ENCODE measurements at places on chromosomes 12 and 14. TPM values are rescaled to one million over a fixed set of nuclear protein-coding genes. Genes with fewer than 3 reads are reported as not detected.

The ESPL1 gene
- 1.5 TPM for total RNA-seq

The CAPZA3 gene
- not detected for total RNA-seq

DNA sequence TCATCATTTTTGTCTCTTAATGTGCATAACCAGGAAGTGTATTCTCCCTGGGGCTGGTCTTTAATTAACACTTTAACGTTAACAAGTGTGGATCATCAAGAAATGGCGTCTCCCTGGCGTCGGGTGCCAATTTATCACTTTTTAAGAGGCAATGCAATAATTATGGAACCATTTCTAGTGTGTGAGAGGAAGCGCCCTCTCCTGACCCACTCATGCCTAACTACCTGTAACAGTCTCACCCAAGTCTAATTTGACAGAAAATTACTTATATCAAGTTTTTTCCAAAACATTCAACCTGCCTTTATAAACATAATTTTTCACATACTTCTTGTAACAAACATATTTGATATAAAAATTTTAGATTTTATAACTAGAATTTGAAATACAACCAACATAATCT, 905.3 kb upstream of the MDGA2 start:
- no peak for DNase-seq

The PCED1B gene
- 0.27 TPM for total RNA-seq

GRCh38 chr14:67170660-67171059, 18.6 kb upstream of the GARIN2 start:
- no peak for DNase-seq

DNA sequence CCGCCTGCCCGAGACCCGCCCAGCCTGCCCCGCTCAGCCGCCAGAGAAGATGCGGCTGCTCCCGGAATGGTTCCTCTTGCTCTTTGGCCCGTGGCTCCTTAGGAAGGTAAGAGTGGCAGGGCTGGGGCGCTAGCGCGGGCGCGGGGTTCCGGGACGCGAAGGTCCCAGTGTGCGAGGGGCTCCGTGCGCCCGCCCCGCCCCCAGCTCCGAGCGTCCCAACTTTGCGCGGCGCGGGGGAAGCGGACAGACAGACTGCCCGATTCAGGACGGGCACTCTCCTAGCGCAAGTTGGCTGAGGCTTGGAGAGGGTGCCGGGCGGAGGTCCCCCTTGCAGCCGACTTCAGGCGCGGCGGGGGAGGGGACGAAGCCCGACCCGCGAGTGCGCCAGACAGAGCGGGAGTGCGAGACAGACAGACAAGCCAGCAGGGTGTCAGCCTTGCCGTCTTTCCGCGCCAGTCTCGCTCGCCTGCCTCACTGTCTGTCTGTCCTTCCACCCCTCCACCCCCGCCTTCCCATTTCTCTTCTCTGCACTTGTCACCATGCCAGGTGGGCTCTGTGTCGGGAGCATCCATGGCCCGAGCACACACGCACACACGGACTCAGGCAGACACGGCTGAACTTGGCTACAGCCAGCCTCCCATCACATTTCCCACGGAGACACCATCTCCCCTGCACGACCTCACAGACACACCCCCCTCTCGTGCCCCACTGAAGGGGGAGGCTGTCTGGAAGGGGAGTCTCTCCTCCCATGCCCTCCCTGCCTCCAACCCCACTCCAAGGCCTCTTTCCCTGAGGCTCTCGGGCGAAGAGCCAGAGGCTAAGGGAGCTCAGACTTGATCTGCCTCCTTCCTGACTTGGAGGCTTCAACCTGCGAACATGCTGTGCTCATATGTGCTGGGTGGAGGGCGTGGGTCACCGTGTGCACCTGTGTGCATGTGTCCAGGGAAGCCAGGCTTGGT, 606 bp downstream of the NXPH4 start:
- peak; percentile 48 for DNase-seq

The LRRIQ1 gene
- total RNA-seq: 1.5 TPM

- DNase-seq: no peak
Observed at GRCh38 chr14:80959496-80959895, 4.1 kb downstream of the TSHR start.

The BLTP3B gene
- total RNA-seq: 72.9 TPM

The SERPINA1 gene
- not detected for total RNA-seq

GRCh38 chr12:17062267-17063036, 456.5 kb upstream of the LMO3 start:
- no peak for DNase-seq

- DNase-seq: no peak
Observed at GRCh38 chr12:2335916-2336315, 283.1 kb downstream of the CACNA1C start.

DNA sequence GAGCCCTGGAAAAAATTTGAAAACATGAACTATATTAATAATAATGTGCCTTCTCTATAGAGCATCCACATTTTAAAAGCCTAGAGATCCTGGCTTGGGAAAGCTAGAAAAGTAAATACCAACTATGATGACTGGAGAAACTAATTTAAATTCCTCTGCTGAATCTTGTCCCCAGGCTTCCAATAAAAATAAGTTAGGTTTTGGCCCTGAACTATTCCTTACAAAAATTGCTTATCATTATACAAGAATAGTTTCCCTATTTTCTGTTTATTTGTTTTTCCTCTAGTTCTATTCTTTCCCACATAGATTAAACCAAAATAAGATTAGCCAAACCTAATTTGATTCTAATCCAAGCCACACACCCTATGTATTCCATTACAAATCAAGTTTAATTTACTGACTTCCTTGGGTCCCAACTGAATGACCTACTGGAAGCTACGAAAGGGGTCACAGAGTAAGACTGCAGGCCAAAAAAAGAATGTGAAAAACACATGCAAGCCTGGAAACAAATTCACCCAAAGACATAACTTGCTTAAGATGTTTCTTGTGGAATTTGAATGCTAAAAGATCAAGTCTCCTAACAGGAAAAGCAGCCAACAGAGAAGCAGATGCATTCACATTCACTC, 133.0 kb downstream of the PAWR start:
- DNase-seq: peak; percentile 81

The COX8C gene
- not detected for total RNA-seq

DNA sequence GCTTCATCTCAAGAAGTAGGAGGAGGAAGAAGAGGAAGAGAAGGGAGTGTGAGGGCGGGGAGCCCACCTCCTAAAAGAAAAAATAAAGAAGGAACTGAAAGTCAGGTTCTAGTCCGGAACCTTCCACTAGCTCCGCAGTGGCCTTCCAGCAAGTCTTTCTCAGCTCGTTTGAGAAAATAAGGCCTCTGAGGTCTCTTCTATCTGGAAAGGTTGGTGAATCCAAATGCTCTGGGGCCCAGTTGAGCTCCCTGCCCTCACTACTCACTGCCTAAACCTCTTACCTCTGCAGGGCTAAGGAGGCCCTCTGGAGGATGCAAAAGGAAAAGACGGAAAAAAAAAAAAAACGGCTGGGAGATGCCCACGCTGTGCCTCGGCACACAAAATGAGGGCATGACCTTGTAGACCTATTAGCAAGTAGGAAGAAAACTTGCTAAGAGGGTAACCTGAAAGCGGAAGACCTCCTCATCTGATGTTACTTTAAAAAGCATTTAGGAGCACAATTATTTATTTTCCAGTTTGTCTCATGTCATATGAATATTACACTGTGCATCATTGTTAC, 35.9 kb downstream of the FBLN5 start:
- DNase-seq: peak; percentile 65

DNA sequence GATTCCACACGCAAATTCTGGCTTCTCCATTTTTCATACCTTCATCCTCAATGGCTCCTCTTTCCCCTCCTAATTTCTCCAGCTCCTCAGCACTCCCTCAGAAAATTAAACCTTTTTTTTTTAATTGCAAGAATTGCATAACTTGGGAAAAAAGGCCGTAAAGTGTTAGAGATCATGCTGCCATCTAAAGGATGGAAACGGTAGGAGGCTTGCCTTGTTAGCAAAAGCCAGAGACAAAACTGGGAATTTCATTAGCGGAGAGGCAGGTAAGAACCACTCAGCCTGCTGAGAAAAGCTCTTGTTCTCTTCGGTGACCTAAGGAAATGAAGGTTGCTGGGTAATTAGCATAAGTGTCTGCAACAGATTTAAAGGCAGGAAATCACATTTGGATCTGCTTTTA, 204.3 kb downstream of the AEBP2 start:
- DNase-seq: peak; percentile 78

The RTRAF gene
- total RNA-seq: 44.2 TPM

DNA sequence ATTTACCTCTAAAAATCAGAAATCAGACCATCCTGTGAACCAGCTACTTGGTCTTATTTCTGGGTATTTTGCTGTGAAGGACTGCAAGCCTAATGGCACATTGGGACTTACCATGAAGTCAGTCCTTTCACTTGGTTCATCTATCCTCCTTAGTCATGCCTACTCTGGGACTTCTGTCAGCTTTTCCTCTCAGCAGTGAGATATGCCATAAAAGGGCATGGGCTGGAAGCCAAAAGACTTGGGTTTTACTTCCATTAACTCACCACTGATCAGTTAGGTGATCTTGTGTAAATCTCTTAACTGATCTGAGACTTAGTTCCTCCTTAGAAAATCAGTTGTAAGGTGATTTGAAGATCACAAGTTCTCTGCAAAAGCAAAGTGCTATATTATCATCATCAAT, 116.5 kb downstream of the PAH start:
- no peak for DNase-seq

DNA sequence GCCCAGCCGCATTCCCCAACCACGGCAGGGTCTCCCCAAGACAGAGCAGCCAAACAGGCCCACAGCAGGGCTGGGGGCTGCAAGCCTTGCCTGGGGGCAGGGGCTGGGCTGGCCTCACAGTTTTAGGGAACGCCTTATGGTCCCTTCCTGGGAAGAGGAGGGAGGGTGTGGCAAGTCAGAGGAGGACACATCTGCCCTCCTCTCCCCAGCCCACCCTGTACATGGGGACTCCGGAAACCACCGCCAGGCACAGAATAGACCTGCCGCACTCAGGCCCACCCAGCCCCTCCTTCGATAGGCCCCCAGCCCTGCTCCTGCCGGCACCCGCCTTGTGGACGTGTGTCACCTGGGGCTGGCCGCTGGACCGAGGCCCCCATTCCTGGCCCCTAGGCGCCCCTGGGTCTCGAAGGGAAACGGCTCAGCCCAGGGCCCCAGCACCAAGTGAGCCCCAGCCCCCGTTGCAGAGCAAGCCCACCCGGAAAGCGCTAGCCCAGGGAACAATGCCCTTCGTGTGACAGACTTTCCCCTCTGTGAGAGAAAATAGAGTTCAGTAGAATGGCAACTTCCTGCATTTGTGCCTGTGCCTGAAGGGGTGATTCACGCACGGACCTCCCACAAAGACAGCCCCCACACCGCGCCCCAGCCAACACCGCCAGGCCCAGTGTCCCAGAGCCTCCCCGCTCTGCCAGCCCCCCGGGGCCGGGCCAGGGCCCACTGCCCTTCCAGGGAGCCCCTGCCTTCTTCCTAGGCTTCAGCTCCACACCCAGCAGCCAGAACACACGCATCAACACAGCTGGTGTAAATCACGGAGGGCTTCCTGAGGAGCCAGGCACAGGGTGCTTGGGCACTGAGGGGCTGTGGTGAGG, 12.0 kb upstream of the NUDT14 start:
- DNase-seq: no peak

DNA sequence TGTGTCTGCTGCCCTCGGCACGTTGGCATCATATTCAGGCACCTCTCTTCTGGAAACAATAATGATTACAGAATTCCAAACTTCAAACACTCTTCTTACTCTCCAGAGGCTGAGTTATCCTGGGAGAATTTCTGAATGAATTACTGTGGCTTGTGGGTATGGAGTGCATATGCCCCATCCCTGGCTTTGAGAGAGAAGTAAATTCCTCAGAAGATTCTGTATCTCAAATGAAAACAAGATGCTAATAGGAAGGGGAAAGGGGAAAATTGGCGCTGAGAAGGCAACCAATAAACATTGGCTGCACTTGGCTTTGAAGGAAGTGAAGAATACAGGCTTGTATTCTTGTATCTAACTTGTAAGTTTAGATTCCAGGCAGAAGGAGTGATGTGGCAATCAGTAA, 132.0 kb upstream of the NOVA1 start:
- DNase-seq: peak; percentile 54

- DNase-seq: peak; percentile 51
Observed at GRCh38 chr14:29262979-29263378, 496.4 kb downstream of the FOXG1 start.

GRCh38 chr14:62364800-62365280, 602.6 kb downstream of the SNAPC1 start:
- DNase-seq: no peak

The KRT73 gene
- not detected for total RNA-seq

- DNase-seq: no peak
Observed at GRCh38 chr12:29149691-29150281, 708 bp downstream of the FAR2 start.

DNA sequence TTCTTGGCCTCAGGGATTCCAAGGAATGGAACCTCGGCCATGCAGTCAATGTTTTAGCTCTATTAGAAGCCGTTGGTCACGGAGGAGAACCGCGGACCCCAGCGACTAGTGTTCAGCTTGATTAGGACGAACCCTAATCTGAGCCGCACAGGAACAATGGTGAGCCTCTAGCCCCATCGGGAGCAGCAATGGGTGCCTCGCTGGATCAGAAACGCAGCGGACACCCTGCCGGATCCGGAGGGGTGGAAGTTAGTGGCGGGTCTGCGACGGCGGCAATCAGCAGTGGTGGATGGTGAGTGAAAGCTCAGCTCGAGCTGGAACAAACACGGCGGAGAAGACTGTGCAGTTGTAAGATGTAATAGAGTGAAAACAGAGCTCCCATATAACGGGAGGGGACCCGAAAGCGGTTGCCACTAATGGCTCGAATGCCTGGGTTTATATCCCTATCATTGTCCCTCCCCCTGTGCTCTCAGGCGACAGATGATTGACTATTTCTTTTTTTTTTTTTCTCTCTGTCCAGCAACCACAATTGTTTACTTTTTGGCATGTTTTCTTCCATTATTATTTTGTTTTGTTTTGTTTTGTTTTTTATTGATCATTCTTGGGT, 127.7 kb downstream of the ZNF664 start:
- DNase-seq: no peak

GRCh38 chr12:18270958-18271460, 9.7 kb downstream of the PIK3C2G start:
- no peak for DNase-seq

DNA sequence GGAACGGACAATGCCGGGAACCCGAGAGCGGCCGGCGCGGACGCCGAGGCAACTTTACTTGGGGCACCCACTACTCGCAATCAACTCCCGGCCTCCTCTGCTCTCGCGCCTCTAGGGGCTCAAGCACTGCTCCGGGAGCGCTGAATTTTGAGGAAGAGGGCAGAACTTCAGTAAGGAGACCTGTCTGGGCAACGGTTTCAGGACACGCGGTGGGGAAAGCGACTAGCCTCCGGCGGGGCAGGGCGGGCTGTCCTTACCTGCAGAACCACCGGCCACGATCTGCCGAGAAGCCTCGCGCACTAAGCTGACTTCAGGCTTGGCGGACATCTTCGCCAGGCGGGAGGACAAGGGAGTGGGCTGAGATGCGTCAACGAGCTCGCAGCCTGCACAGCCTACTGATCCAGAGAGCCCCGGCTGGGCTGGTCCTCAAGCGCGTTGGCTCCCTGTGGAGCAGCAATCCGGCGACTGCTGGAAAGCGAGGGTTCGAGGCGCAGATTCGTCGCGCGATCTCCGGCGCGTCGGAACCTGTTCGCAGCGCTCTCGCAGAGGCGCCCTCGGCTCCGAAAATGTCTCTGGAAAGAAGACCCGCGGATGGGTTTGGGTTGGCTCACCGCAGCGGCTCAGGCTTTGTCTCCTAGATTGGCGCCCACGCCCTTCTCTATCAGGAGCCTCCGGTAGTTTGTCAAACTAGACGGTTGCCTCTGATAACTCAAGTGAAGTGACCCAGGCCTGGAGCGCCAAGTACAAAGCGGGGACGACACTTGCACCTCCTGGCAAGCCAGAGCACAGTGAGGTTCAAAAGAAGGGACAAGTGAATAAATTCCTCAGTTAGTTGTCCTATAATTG, at the start of gene SLC25A21:
SLC25A21 (minus strand) TSS at position 583 of the 846 bp plus-strand sequence.
- DNase-seq: peak; percentile 81

GRCh38 chr14:49134940-49135339, 451.2 kb downstream of the RPS29 start:
- no peak for DNase-seq
